ENCODE measurements at places on chromosomes 2 and 18. TPM values are rescaled to one million over a fixed set of nuclear protein-coding genes. Genes with fewer than 3 reads are reported as not detected.
A peak's percentile ranks its signal among the peaks of the same experiment; 100 is the strongest.

GRCh38 chr2:167579826-167580225, 667.6 kb downstream of the STK39 start:
- DNase-seq: no peak

C2orf69 gene
- 10.2 TPM for total RNA-seq

GRCh38 chr18:72155327-72155726, 388.8 kb downstream of the CBLN2 start:
- no peak for DNase-seq

REG3G gene
- not detected for total RNA-seq

- DNase-seq: peak; percentile 79
These were observed 7.7 kb downstream of the MGAT5 start for GRCh38 chr2:134261398-134262131.

DNA sequence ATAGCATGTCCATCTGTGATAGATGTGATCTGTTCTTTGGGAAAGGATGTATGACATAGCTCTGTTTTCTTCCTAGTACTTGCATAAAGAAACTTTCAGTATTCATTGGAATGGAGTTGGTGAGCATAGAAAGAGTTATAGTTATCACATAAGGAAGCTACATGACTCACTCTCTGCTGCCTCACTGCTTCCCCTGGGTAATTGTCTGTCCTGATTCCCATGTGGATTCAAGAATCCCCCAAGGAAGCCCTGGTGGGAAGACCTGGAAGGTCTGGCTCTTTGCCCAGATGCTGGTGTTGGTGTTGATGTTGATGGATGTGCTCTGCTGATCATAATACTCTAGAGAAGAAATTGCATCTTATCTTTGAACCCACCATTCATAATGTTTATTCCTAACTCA, 60.6 kb downstream of the PTPN4 start:
- DNase-seq: peak; percentile 97

GRCh38 chr18:71324356-71324755, 1035.5 kb downstream of the SOCS6 start:
- DNase-seq: peak; percentile 57

RESP18 gene
- not detected for total RNA-seq

GRCh38 chr2:102410952-102411351, 12.0 kb upstream of the IL18RAP start:
- no peak for DNase-seq

SKOR2 gene
- not detected for total RNA-seq

MFF gene
- 64.2 TPM for total RNA-seq

DNA sequence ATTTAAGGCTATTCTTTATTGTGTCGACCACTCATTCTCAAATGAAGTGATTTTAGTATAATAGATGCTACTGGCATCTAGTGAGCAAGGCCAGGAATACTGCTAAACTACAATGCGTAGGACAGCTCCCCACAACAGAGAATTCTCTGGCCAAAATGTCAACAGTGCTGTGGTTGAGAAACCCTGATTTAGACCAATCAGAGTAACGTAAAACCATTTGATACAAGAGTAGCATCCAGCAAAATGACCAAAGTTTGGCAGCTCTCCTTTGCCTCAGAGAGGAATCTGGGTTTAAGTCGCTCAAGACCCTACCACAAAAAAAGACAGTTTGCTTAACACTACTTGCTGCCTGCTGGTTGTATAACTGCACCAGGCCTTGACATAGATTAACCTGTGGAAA, 37.0 kb upstream of the TTN start:
- DNase-seq: no peak
